DMS 273 treated with DMSO at 0.1 percent for 48 hours (cell line): ENCODE measurements at places on chromosomes 5 and 9.

DNA sequence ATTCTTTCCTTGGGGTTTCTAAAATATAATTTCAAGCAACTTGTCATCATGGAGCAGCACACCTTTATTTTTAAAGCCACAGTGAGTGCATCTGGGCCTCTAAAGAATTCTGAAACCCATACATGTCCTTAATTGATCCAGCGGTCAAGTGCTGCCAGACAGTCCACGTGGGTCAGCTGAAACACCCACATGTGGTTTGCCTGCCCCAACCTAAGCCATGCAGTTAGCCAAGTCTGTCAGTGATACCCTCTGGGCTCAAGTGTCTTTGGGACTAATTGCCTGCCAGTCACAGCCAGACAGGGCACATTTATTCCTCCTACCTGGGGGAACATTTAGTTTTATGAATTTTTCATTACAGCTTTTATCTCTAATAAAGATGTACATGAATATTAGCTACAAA is 291.4 kb upstream of the SLC30A5 start:
- DNase-seq, result no peak

DNA sequence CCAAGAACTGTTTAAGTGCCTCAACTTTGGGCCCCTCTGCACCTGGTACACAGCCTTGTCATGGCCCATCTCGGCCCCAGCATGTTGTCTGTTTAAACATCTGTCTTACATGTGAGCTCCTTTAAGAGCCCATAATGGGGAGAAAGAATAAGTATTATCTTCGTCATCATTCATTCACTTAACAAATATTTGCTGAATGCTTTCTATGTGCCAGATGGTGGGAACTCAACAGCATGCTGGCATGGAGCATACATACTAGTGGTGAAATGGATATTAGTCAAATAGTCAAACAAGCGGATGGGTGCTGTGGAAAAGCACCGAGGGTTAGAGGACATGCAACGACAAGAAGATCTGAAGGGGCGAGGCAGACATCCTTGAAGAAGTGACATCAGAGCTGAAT is 54.5 kb downstream of the GABBR2 start:
- DNase-seq, result peak; percentile 20

DNA sequence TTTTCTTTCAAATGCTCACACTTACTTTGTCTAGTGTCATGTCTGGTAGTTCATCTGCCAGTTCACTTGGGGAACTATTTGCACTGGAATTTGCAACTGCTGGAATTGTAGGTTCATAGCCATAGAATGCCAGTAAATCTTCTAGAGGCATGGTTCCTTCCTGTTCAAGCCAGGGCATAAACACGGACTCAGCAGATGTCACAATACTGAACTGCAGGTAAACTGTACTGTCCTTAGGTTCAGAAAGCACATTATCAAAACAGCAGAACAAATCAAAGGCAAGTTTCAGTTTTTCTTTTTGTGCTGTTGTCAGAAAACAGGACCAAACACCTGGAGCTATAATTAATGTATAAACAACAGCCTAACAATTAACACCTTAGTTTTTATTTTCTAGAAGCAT is 13.1 kb downstream of the MIER3 start:
- DNase-seq, result no peak

GRCh38 chr5:960551-960950 is 48.1 kb upstream of the NKD2 start:
- no peak for DNase-seq

- DNase-seq, result no peak
Measured at GRCh38 chr5:143155455-143155854, 248.0 kb downstream of the NR3C1 start.

DNA sequence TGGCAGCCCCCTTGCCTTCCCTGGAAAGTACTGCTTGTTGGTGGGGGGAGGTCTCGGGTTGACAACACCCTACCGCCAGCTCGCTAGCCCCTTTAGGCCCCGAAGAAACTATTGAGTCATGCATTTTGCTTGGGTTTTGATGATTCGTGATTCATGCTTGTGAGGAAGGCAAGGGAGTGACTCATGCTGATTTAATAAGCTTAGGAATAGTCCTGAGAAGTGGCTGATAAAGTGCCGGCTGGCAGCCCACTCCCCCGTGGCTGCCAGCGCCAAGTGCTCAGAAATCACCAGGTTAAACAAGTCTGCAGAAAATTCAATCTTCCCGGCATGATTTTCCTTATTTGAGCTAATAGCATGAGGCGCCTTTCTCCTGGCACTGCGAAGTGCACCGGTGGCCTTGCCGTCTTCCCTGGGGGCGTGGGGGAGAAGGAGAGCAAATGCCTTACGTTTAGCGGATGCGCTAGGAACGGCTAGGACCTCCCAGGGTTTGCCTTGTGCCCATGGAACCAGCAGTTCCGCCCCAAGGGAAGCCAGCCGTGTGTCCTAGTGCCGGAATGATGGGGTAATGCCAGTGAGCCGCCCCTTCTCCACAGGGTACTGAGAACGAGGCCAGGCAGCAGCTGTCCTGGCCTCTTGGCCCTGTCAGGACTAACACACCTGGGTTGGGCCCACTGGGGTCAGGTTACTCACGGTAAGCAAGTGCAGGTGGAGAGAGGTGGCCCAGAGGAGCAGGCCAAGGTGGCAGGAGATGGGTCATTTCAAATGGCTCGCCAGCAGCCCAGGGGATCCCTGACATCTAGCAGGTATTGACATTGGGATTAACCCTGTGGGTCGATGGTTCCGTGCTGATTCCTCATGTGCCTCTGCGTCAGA is 151.9 kb downstream of the MACROH2A1 start:
- DNase-seq, result no peak

GRCh38 chr5:55597014-55597981 is 62.5 kb upstream of the PLPP1 start:
- DNase-seq, result peak; percentile 24
